ENCODE measurements at places on chromosomes 3 and 15. TPM values are rescaled to one million over a fixed set of nuclear protein-coding genes. Genes with fewer than 3 reads are reported as not detected.

GOLGA6D gene
- not detected for polyA plus RNA-seq

CORO2B gene
- polyA plus RNA-seq = 184 TPM

ITGB5 gene
- 1.8 TPM for polyA plus RNA-seq

GOLGA8G gene
- not detected for polyA plus RNA-seq

IL20RB gene
- not detected for polyA plus RNA-seq

ISL2 gene
- not detected for polyA plus RNA-seq

MEIS2 gene
- 1.1 TPM for polyA plus RNA-seq

TMED3 gene
- polyA plus RNA-seq = 34.3 TPM

HOMER2 gene
- polyA plus RNA-seq = 2.5 TPM

ARRDC4 gene
- 7.8 TPM for polyA plus RNA-seq

CPNE9 gene
- 12.5 TPM for polyA plus RNA-seq

ZNF197 gene
- polyA plus RNA-seq = 11.2 TPM

GPR62 gene
- not detected for polyA plus RNA-seq

SPTSSB gene
- 5.9 TPM for polyA plus RNA-seq

ATP8B4 gene
- polyA plus RNA-seq = 0.58 TPM

TMIE gene
- 0.13 TPM for polyA plus RNA-seq

AMIGO3 gene
- polyA plus RNA-seq = not detected

ZMYND10 gene
- not detected for polyA plus RNA-seq

Measured in Purkinje cell (primary cell).